ENCODE measurements at places on chromosomes 6 and 20.

DNA sequence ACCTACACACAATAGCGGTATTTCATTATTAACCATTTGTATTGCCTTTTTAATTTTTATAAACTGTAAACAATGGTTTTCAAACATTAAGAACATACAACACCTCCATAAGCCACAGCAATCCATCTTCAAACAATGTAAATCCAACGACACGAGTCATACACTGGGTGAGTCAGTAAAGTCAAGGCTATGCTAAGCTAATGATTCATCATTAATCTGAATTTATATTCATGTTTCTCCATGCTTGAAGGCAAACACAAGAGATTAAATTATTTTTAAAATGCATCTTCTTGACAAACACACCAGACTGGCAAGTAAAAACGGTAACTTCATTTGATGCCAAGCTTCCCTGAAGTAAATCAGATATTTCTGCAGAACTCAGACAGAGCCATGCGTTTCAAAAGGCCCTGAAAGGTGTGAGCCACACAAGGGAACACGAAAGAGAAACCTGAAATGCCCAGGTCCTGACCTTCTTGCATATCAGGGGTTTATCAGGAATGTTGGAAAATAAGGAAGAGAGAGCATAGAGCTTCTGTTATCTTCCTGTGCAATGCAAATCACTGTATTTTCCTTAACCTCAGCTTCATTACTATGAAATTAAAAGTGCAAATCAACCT lies 162.5 kb downstream of the ALDH8A1 start:
- no peak for DNase-seq

DNA sequence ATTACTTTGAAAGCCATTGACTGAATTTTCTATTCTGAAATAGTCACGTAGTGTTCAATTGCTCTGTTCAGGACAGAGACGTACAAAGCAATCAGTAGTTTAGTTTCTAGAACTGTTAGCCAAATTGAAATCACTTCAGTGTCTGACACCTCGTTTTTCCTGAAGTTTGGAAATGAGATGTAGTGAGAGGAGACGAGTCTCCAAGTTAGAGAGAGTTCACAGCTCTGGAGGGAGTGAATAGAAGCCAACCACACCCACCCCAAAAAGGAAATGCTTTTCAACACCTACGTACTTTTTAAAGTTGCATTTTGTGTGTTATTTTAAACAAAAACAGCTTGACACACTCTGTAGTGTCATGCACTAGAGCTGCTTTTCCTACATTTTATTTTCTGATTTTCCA lies 296.0 kb downstream of the ADGRG6 start:
- no peak for DNase-seq

- DNase-seq, result no peak
These were observed 7.4 kb upstream of the RBCK1 start for GRCh38 chr20:400454-401275.

DNA sequence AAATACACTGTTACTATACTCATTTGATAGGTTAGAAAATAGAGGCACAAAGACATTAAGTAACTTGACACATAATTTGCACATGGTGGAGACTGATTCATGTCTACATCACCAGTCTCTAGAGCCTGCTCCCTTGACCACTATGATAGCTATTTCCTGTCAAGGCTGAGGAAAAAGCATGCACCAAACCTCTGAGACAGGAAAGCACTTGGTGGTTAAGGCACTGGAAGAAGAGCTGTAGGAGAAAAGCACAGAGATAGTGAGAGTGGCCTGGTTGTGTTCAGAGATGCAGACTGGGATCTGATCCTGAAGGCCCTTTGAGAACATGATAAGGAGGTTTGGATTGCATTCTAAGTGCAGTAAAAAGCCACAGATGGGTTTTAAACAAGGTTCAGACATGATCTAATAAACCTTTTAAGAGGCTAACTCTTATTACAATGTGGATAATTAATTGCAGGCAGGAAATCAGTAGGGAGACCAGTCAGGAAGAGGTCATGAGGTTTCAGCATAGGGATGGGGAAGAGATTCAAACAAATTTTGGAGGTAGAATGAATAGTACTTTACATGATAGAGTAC lies 168.9 kb downstream of the PHF3 start:
- DNase-seq, result no peak

DNA sequence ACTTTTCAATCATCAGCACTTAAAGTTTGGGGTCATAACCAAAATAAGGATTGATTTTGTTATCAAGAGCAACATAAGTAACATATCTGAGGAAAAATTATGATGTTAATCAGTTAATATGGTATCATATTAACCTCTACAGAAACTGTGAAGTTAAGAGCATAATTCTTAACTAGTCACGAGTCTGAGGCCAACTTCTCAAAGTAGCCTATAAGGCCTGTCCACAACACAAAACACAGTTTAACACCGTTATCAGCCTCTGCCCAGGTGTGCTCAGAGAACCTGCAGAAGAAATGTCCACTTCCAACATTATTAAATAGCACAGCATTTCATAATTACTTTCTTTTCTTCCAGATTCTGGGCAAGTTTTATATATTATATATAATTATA lies 1.1 kb downstream of the STX7 start:
- DNase-seq, result no peak

DNA sequence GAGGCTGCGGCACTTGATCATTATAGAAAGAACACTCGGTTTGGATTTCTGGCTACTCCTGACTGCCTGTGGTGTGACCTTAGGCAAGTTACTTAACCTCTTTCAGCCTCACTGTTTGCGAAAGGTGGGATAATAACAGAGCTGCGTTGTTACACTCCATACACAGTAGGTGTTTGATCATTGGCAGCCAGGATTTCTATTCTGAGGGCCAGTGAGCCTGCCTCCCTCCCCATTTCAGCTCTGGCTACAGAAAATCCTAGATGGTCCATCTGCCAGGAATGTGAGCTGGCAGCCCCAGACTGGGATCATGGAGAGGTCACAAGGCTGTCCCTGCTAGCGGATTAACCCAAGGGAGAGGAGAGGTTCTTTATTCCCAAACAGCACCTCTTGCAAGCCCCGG lies 2.7 kb downstream of the KCNB1 start:
- no peak for DNase-seq

DNA sequence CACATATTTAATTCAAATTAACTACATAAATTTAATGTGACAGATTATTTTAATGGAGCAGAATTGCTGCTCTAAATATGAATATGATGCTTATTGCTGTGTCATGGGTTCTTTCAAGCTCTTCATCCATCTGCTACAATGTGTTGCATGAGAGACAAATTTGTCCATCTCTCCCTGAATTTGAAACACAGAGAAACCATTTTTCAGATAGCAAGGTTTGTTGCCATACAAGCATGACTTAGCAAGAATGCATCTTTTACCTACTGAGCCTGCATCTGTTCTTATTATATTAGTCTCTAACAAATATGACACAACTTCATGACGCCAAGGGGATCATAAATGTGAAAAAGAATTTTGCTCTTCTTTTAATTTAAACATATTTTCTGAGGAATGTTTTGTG lies 8.0 kb upstream of the UTRN start:
- DNase-seq, result no peak

- DNase-seq, result no peak
These were observed 21.2 kb upstream of the HLA-B start for GRCh38 chr6:31378062-31378720.

- DNase-seq, result no peak
These were observed 232.1 kb upstream of the TENT5A start for GRCh38 chr6:81984599-81984998.

- no peak for DNase-seq
These were observed 221.3 kb downstream of the DLL1 start for GRCh38 chr6:170069611-170070010.

- DNase-seq, result no peak
These were observed 274.1 kb downstream of the TFAP2A start for GRCh38 chr6:10140824-10141223.

DNA sequence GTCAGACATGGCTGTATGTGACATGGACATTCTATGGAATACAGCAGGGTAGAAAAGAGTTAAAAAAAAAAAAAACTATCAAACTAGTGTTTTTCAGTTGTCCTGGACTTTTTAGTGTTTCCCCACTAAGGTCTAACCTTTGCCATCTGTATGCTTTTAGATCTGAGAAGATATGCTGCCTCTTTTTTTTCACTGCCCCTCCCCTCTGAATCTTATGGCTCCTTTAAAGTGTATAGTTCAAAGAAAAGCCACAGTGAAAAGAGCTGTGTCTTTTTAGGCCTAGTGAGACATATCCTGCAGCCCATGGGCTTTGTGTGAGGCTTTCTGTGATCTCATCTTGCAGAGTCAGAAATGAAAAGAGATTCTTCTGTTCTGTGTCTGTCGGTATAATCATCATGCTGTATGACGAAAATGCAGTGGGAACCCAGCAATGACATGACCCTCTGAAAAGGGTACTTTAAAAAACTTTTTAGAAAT lies 29.3 kb downstream of the ADGRG6 start:
- DNase-seq, result no peak

DNA sequence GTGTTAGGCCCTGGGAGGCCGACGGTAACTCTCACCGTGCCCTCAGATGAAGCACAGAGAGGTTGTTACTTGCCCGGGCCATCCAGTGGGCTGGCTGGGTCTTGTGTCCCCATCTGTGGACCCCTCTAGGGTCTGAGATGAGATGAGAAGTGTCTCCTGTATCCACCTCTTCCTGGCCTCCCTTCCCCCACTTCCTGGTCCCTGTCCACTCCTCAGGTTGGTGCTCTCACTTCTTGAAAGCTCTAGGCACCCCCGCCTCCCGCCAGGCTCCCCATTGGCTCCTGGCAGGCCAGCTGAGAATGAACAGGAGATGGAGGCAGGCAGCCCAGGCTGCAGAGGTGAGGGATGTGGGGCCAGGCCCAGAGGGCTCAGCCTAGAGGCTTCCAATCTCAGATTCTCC lies 1.5 kb downstream of the MMP24OS start:
- DNase-seq, result no peak

DNA sequence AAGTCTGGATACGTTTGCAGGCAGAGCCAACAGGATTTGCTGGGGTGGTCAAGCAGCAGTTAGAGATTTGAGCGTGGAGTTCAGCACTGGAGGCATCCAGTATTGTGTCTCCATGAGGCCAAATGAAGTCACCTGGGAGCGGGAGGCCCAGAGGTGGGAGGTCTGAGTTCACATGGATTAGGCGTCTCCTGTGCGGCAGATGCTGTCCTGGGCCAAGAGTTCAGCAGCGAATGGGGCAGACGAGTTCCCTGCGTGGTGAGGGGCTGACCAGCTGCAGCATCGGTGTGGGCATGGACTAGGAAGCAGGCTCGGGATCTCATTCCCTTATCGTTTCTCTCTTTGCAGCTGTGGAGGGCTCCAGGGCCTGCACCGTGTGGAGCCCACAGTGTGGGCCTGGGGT lies 66.2 kb downstream of the BCAS4 start:
- no peak for DNase-seq

- no peak for DNase-seq
These were observed 150.3 kb downstream of the CDK19 start for GRCh38 chr6:110664933-110665332.

GRCh38 chr6:88115307-88115706 lies 50.8 kb downstream of the CNR1 start:
- no peak for DNase-seq

GRCh38 chr6:31781244-31782125 lies 4.4 kb upstream of the VWA7 start:
- DNase-seq, result no peak

DNA sequence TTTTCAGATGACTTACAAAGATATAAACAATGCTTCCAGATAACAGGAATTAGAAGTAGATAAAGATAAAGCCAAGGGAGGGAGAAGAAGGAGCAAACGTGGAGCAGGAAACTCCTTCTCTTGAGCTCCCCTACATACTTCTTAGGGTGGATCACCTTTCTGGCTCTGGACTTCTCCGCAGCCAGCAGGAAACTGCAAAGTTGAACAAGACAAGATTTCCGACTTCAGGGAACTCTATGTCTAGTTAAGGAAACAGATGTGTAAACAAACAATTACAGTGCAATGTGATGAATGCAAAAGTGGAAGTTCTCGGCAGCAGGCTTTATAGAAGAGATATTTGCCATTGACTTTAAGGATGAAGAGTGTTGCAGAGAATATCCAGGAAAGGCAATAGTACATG lies 134.0 kb upstream of the MARCKS start:
- no peak for DNase-seq

DNA sequence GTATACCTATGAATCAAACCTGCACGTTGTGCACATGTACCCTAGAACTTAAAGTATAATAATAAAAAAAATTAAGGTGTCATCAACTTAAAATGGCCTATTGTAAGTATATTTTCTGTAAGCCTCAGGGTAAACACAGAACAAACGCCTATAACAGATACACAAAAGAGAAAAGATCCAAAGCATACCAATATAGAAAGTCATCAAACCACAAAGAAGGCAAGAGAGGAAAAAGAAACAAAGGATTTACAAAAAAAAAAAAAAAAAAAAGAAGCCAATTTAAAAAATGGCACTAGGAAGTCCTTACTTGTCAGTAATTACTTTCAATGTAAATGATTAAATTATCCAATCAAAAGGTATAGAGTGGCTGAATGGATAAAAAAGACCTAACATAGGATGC lies 24.6 kb upstream of the ASF1A start:
- no peak for DNase-seq

- no peak for DNase-seq
These were observed 55.2 kb upstream of the MRAP2 start for GRCh38 chr6:83978324-83978734.
